ENCODE measurements at places on chromosomes 11 and 22. TPM values are rescaled to one million over a fixed set of nuclear protein-coding genes. Genes with fewer than 3 reads are reported as not detected.

GGTLC3 gene
- total RNA-seq = not detected

SCT gene
- total RNA-seq = not detected

SERHL2 gene
- total RNA-seq = 1.3 TPM

MYBPC3 gene
- not detected for total RNA-seq

DEFB131B gene
- total RNA-seq = not detected

C11orf87 gene
- total RNA-seq = not detected

OR52E4 gene
- total RNA-seq = not detected

SMCO4 gene
- total RNA-seq = 12.1 TPM

SESN3 gene
- total RNA-seq = 2.4 TPM

SMTNL1 gene
- not detected for total RNA-seq

Measured in endothelial cell of coronary artery (primary cell).